Activated T-cell treated with anti-CD3 and anti-CD28 coated beads, Interleukin-2, amount 50 U/mL, for 4 hours (primary cell): ENCODE measurements at places on chromosomes 6 and 20.
A peak's percentile ranks its signal among the peaks of the same experiment; 100 is the strongest.

- DNase-seq: no peak
Measured at GRCh38 chr6:89458704-89459103, 25.8 kb downstream of the ANKRD6 start.

DNA sequence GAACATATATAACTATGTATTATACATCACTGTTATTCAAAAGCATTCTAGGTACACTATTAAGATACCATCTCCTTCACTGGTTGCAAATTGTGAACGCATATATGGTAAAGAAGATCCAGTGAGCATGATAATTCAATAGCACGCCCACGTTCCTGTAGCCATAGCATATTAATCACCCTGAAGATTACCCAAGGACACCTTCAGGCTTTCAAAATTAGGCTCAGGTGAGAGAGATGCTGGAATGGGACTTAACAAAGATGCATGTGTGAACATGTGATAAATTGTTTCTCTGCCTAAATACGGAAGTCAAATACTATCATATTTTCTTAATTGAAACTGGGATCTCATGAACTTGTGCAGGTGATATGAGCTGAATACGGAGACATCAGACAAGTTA lies 303.5 kb downstream of the PTPRK start:
- no peak for DNase-seq

GRCh38 chr6:118744261-118744941 lies 93.0 kb upstream of the CEP85L start:
- DNase-seq: no peak

GRCh38 chr20:36856195-36856594 lies 19.7 kb upstream of the TLDC2 start:
- no peak for DNase-seq

- DNase-seq: no peak
Measured at GRCh38 chr6:33869826-33870423, 66.1 kb upstream of the MLN start.

DNA sequence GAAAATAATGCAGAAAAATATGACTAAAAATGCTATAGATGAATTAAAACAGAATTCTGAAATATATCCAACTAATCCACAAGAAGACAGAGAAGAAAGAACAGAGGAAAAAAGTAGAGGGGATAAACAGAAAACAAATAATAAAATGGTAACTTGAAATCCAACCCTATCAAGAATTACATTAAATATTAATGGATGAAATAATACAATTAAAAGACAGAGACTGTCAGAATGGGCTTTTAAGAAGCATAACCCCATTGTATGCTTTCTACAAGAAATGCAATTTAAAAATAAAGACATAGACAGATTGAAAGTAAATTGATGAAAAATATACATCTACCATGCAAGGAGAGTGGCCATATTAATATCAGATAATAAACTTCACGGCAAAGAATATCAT lies 15.4 kb downstream of the NHLRC1 start:
- no peak for DNase-seq

- no peak for DNase-seq
Measured at GRCh38 chr6:169556758-169557548, 144.9 kb downstream of the WDR27 start.

- no peak for DNase-seq
Measured at GRCh38 chr6:72890233-72890632, 268.4 kb downstream of the KCNQ5 start.

DNA sequence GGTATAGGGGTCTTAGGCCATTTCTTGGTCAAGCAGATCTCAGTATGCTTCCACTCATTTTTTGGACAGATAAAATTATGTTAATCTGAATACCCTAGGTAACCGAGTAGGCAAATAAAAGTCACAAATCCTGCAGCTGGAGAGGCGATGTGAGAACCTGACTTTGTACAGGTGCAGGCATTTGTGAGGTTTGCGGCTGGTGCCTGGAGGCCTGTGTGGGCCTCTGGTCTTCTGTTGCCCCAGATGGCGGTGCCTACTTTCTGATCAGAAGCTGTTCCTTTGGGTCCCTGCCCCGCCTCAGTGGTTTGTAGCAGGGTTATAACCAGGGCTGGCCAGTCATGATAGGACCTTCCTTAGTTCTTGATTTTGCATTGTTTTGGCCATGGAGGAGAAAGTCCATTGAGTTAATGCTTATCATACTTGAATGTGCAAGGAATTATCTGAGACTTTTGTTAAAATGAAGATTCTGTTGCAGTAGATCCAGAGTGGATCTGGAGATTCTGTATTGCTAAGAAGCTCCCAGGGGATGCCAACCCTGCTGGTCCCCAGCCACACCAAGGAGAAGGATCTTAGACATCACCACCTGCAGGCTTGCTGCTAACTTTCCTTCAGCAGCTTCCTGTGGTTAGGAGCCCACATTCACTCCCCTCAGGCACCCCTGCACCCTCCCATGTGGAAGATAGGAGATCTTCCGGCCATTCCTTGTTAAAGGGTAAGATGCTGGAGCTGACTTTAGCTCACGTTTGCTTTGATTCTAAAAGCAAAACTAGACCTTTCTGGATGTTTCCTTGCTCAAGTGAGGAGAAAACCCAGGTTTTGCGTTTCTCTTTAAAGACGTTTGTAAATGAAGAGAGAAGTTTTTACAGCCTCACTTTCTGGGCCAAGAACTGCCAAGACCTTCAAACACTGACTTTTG lies 50.7 kb downstream of the LRRC1 start:
- no peak for DNase-seq

DNA sequence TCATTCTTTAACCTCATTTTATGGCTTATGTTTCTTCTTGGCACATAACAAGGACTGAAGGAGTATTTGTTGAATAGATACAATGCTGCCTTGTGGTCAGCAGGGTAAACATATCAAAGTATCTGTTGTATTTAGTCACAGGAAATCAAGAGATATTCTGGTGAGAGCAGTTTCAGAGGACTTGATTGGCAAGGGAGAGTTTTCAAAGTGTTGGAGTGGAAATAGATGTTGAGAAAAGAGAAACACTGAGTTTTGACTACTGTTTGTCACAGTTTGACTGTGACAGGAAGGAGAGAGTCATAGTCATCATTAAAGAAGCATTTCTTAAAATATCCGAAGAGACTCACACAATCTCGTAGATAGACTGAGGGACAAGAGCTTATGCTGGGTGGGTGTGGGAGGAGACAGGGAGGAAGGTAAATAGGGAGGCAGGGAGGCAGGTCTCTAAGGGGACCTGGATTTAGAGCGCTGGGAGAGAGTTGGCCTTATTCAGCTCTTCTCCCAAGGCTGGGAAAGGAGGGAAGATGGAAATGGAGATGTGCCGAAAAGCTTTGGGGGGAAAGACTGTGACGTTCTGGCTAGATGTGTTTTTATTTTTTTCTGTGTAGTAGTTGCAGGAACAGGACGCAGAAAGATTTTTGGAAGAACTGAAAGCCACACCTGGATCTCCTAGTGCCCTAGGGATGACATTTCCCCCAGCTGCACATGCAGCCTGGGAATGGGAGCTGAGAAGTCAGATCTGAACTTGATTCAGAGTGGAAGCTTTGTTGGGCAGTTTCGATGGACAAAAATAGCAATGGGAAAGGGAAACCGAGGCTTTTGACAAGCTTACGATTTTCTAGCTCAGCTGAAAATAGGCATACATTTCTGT lies 65.0 kb upstream of the IFNGR1 start:
- no peak for DNase-seq

GRCh38 chr6:45293306-45293705 lies 34.8 kb upstream of the RUNX2 start:
- DNase-seq: no peak

DNA sequence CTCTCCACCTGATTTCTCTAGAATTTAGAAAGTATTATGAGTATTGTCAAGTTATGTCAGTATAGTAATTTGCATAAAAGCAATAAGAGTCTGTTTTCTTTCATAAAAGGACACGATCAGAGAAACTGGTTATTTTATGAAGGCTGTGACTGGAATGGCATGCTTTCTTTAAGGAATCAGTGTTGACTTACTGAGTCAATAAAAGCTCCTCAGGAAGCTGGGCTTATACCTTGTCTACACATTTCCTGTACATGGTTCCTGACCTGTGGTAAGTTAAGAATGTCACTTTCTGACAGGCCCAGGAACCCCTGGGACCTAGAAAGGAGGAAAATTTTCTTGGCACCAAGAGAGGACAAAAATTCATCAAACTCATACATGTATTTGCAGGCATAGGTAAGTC lies 1224.0 kb upstream of the ADGRB3 start:
- DNase-seq: no peak

- no peak for DNase-seq
Measured at GRCh38 chr6:52749556-52750152, 13.6 kb downstream of the GSTA2 start.

GRCh38 chr20:1860446-1860845 lies 34.8 kb upstream of the SIRPA start:
- DNase-seq: no peak

DNA sequence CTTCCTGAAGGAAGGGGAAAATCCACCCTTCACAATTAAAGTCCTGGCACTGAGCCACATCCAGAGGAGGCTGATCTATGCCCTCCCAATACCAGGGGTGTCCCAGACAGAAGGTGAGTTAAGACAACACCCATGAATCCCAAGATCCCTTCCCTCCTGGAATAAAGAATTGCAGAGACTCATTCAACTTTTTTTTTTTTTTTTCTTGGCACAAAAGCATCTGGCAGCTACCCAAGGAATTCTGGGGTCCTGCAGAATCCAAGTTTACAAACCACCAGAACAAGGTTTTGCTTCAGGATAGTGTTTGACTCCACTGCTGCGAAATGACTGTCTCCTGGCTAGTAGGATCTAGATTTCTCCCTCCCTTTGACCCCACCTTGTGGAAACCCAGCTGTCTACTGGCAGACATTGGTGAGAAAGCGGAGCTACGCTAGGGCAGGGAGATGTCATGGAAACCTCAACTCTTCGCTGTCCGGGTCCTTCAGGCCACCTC lies 37.4 kb downstream of the JAG1 start:
- DNase-seq: no peak

DNA sequence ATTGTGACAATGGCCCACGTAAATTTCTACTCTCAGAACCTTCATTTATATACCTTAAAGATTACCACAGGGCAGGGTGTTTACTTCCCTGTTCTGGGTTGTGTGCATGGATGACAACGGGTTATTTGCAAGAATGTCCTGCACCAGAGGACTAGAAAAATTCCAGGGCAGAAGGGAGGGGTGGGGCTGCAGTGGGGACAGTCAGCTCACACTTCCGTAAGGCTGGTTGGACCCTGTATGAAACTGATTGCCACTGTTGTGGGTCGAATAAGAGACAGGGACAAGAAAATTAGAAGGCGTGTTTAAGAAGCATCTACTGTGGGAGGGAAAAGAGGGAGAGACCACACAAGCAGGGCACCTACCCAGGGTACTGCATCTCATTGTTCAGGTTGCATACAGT lies 96.5 kb downstream of the SNAP25 start:
- DNase-seq: no peak

- peak; percentile 66 for DNase-seq
Measured at GRCh38 chr6:11353921-11354389, 121.5 kb upstream of the NEDD9 start.

DNA sequence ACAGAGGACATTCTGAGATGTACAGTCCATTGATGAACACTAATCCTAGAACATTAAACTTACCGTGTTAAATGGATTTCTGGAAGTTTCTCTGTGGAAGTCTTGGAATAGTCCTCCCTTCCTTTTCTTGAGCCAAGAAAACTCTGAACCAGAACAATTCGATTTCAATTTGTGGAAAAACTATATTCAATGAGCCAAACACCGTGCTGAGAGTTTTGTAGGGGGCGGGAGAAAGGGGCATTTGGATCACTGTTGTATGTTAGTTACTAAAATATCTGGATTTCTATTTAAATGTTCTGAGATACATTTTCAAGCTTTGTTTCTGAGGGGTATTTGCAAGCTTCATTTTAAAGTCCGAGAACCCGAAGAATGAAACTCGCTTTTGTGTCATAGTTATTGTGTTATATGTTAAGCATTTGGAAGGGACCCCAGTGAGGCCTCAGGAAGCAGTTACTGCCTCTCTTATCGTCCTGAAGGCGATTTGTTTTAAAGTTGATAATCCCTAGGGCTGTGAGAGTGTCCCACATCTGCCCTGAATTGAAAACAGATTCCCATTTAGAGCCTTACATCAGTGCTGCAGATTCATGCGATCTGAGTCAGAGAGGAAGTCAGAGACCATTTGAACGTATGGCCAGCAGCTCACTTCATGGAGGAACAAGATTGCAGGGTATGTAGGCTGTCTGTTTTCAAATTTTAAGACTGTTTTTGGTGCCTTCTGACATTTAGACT lies 70.8 kb upstream of the SASH1 start:
- no peak for DNase-seq

- DNase-seq: no peak
Measured at GRCh38 chr6:20866036-20866435, 331.8 kb downstream of the CDKAL1 start.

- no peak for DNase-seq
Measured at GRCh38 chr6:149761438-149761837, 11.9 kb downstream of the PCMT1 start.

DNA sequence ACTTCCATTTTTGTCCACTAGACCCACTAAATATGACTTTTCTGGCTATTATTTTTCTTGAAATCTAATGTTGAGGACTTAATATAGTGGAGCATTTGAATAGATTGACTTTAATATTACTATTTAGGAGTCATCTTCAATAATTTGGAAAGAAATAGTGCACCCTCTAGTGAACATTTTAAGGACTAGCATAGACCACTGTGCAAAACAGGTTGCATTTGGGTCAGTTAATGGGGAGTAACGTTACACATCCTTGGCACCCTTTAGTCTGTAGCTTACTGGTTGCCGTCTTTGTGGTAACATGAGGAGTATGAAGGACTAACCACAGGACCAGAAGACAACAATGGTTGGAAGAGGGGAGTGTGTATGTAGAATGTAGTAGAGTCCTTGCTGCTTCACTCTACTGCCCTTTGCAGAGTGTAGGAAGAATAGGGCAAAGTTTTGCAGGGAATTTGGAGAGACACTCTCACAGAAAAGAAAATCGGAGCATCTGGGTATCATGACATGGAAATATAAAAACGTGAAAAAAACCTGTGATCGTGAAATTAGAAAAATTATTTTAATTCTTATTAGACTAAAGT lies 25.2 kb downstream of the RFPL4B start:
- DNase-seq: no peak

- no peak for DNase-seq
Measured at GRCh38 chr6:84415517-84415916, 188.1 kb upstream of the CEP162 start.

DNA sequence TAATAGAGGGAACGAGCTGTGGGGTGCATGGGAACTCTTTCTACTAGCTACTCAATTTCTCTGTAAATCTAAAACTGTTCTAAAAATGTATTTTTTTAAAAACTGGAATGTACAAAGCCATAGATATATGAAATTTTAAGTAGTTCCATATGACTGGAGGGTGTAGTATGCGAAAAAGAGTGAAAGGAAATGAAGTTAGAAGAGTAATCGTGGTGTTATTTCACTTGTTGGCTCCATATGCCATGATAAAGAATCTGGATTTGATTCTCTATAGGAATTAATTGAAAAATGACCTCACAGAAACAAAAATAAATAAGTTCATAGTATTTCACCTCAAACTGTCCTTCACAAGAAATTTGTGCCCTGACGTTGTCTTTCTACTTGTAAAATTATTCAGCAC lies 500.2 kb downstream of the TENT5A start:
- no peak for DNase-seq

- DNase-seq: no peak
Measured at GRCh38 chr20:11529047-11529446, 388.6 kb upstream of the BTBD3 start.

- DNase-seq: no peak
Measured at GRCh38 chr6:67252663-67253062, 1382.4 kb upstream of the ADGRB3 start.
